ENCODE measurements at places on chromosomes 2 and 18.

- no peak for DNase-seq
Observed at GRCh38 chr18:30766053-30766452, 276.5 kb downstream of the DSC3 start.

DNA sequence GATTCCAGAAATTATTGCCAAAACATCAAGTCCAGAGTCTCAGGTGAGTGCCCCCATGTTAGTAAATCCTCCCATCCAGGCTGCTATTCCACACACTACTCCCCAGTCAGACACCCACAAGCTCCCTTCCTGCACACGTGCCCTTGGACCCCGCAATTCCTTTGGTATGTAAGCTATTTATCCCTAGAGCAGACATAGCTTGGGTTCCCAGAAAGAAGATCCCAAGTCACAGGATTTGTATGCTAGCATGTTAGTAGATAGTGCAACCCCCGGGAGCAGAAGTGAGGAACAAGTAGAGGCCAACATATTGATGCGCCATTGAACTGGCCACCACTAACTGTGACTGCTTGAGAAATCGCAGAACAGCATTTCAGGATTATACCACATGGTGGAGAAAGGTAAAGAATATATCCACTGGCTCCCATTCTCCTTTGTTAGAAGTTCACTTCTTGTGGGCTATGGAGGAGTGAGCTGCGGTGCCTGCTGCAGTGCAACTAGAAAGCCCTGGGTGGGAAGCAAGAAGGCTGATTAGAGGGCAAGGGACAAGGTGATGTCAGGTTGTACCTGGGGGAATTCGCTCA is 137.5 kb upstream of the CHAC2 start:
- no peak for DNase-seq

DNA sequence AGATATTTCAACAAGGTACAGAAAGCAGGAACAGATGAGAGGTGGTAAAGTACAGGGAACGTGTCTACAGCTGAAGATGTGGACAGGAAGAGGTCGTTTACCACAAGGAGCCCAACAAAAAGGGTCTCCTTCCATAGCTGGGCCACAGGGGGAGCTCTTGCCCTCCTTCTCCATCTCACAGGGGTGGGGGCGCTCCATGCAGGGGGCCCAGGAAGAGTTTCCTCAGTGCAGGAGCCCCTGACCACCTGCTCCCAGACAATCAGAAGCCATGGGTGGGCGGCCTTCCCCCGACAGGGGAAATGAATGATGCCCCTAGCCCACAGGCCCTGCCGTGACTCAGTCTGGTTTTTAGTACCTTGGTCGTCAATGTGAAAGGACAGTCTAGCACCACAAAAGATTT is 163.6 kb upstream of the ZNF516 start:
- DNase-seq, result no peak

DNA sequence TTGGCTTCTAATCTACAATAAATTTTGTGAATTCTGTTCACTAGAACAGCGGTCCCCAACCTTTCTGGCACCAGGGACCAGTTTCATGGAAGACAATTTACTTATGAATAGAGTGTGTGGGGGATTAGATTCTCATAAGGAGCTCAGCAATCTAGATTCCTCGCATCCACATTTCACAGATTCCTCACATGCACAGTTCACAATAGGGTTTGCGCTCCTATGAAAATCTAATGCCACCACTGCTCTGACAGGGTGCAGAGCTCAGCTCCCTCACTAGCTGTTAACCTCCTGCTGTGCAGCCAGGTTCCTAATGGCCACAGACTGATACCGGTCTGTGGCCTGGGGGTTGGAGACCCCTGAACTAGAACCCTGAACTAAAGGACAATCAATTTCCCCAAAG is 1568.6 kb upstream of the NXPH2 start:
- DNase-seq, result no peak

DNA sequence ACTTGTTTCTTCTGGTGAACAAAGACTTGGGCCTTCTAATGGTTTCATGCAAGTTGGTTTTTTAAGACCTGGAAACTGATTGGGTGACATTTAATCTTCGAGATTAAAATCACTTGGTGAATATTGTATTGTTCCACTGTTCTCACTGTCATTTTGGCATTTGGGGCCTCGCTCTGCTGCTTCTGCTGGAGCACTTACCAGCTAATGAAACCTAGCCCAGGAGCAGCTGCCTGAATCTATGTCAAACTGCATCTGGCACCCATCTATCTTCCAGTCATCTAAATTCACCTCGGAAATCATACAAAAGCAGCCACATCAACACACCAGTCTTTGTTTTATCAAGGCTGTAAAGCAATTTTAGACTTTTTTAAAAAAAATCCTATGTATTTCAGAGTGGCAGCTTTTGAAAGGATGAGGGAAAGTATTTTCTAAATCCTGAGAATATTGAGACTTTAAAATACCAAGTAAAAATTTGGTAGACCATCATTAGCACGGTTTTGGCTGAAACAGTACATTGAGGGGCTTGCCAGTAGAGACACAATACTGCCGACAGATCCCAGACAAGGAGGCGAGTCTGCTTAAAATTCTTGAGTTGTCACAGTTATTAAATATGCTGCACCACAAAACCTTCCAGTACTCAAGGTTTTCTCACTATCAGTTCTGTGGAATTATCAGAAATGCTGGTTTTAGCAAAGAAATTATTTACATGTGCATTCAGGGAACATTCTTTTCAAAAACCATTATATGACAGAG is 26.1 kb upstream of the SERTAD2 start:
- no peak for DNase-seq

GRCh38 chr2:229775614-229776313 is 61.4 kb upstream of the DNER start:
- no peak for DNase-seq

- no peak for DNase-seq
Observed at GRCh38 chr2:28510184-28510583, 14.3 kb downstream of the PLB1 start.

GRCh38 chr18:47163241-47163640 is 12.9 kb downstream of the IER3IP1 start:
- DNase-seq, result no peak

DNA sequence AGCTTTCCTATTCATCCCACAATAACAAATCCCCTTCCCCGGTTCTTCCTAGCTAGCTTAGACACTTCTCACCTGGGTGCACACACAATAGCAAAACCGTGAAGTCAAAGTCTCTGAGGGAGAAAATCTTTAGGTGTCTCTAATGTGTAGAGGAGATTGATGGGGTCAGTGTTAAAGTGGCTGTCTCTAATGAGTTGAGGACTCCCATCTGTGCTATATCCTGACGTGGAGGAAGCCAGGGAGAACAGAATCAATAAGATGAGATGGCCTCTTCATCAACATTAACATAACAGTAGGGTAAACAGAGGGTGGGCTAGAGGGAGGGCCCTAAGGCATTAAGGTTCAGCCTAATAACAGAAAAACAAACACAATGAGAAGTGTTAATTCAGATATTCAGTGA is 120.4 kb downstream of the SLC5A7 start:
- DNase-seq, result no peak

DNA sequence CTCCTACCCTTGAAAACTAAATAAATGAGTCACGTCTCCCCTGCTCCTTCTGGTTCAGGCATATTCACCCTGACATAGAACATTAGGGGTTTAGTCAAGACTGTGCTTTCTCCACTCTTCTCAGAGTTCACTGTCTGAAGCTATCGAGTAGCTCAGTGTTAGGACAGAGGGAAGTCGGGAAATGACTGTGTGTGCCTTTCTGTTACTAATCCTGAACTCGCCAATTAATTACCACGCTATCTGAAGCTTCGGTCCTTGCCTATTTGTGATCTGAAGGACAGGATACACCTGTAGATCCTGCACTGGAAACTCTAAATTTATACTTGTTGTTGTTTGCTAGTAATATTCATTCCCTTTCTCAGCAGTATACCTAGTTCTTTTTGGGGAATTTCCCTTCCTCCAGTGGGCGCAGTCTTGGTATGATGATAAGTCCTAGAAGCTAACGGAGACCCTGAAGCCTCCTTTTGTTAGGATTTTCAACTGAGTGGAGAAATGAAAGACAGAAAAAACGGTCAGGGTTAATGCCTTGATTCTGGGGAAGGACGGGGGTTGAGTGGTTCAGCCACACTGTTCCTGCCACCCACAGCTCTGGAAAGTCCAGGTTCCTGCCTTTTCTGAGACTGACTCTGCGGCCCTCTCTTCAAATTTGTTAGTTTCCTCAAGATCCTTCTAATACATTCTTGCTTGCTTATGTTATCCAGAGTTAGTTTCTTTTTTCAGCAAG is 218.0 kb downstream of the DLGAP1 start:
- no peak for DNase-seq

- no peak for DNase-seq
Observed at GRCh38 chr2:65263986-65264385, 36.4 kb downstream of the ACTR2 start.

GRCh38 chr18:48412339-48412929 is 3.3 kb upstream of the ZBTB7C start:
- DNase-seq, result no peak

- peak; percentile 19 for DNase-seq
Observed at GRCh38 chr2:3377279-3377611, 373 bp downstream of the EIPR1 start.
